ENCODE measurements at places on chromosomes 7 and 10. TPM values are rescaled to one million over a fixed set of nuclear protein-coding genes. Genes with fewer than 3 reads are reported as not detected.

ADO gene
- 22.2 TPM for total RNA-seq

HDAC9 gene
- total RNA-seq, result 1.4 TPM

MXI1 gene
- 11.3 TPM for total RNA-seq

HOXA4 gene
- total RNA-seq, result not detected

FAM131B gene
- 2.2 TPM for total RNA-seq

HKDC1 gene
- 1.4 TPM for total RNA-seq

PTN gene
- total RNA-seq, result not detected

CLRN3 gene
- not detected for total RNA-seq

MINDY4 gene
- total RNA-seq, result 1.3 TPM

PLPP4 gene
- total RNA-seq, result not detected

CHPF2 gene
- total RNA-seq, result 36.1 TPM

ADAM8 gene
- total RNA-seq, result 69.9 TPM

BICC1 gene
- not detected for total RNA-seq

TRPV5 gene
- total RNA-seq, result not detected
